Activated T-cell treated with anti-CD3 and anti-CD28 coated beads for 1 hour (primary cell): ENCODE measurements at places on chromosomes 12 and 14.

- DNase-seq, result no peak
These were observed 116.4 kb downstream of the PRICKLE1 start for GRCh38 chr12:42473130-42473529.

- DNase-seq, result no peak
These were observed 453.7 kb downstream of the FSCB start for GRCh38 chr14:44053422-44053821.

GRCh38 chr12:63893170-63893569 lies 48.7 kb downstream of the SRGAP1 start:
- DNase-seq, result no peak

GRCh38 chr12:26799741-26800140 lies 33.3 kb downstream of the ITPR2 start:
- DNase-seq, result no peak

GRCh38 chr12:24728366-24728765 lies 220.5 kb downstream of the BCAT1 start:
- DNase-seq, result no peak
